ENCODE measurements at places on chromosomes 4 and X. TPM values are rescaled to one million over a fixed set of nuclear protein-coding genes. Genes with fewer than 3 reads are reported as not detected.
A peak's percentile ranks its signal among the peaks of the same experiment; 100 is the strongest.

- no peak overlapping the region for H3K27ac ChIP-seq
- no peak for DNase-seq
- no peaks in the 10 kb centered on the region for H3K27me3 ChIP-seq
Observed at GRCh38 chrX:54721424-54721823, 76.6 kb downstream of the ITIH6 start.

DNA sequence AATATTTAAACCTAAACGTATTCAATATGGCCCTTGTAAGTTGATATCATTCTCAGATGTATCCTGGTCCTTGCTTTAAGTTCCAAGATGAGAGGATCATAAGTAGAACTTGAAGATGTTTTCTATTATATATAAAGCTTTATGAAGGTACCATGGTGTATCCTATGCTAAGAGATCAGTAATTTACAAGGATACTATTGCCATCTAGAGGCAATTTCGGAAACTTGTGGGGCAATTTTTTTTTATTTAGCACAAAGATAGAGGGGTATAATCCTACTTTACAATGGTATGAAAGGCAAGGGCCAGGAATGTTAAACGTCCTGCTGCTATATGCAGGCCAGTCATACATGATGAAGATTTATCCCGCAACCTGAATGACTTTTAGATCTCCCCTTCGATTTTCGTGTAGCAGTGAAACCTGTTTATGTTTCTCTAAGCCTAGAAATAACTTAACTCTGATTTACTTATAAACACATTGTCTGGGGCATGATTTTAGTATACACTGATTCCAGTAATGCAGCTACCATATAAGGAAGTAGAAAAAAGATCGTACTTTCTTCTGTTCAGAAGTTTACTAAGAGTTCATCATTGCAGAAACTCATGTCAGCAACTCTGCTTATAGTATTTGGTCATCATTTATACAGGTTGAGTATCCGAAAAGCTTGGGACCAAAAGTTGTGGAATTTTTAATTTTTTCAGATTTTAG, 2.6 kb downstream of the SLC25A31 start:
- no peaks in the 10 kb centered on the region for H3K36me3 ChIP-seq
- H3K4me3 ChIP-seq: no peak overlapping the region
- no peaks in the 10 kb centered on the region for H3K4me1 ChIP-seq
- H3K27me3 ChIP-seq: no peaks in the 10 kb centered on the region
- DNase-seq: no peak

DNA sequence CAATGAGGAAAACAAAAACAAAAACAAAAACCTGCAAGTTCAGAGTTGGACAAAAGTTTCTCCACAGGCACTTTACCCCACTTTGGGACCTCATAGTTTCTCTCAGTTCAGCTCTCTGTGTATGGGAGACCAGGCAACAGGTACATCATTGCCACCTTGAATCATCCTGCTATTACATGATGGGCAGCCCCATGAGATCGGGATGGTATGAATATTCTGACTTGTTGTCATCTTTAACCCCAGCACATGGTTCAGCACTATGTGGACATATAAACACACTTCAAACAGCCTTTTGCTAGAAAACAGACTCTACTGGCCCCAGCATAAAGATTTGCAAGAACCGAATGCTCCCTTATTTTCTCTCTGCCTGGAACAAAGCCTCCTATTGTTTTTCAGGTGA, 176.9 kb upstream of the SCML1 start:
- H3K27me3 ChIP-seq: no peaks in the 10 kb centered on the region
- DNase-seq: no peak
- no peaks in the 10 kb centered on the region for H3K4me1 ChIP-seq
- H3K27ac ChIP-seq: no peak overlapping the region

The DDIT4L gene
- not detected for polyA plus RNA-seq

- no peak for DNase-seq
- H3K27ac ChIP-seq: no peak overlapping the region
Observed at GRCh38 chr4:184782731-184783373, 42.9 kb downstream of the ACSL1 start.

GRCh38 chr4:181281451-181281850, 961.8 kb upstream of the TENM3 start:
- no peak overlapping the region for H3K4me3 ChIP-seq
- no peak for DNase-seq
- no peaks in the 10 kb centered on the region for H3K27me3 ChIP-seq

DNA sequence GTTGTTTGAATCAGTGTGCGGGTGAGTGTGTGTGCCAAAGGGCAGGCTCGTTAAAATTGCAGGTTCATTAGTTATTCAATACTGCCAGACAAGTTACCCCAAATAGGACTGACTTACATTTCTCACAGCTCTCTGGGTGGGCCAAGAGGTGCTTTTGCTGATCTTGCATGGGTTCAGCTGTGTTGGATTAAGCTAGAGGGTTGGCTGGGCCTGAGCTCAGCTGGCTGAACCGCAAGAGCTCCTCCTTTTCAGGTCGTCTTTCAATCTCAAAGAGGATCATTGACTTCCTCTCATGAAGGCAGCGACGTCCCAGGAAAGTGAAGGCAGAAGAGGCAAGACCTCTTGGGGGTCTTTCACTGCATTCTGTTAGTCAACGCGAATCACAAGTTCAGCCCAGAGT, 343.3 kb upstream of the FRG1 start:
- H3K27ac ChIP-seq: no peak overlapping the region
- H3K4me1 ChIP-seq: no peaks in the 10 kb centered on the region
- DNase-seq: no peak
- no peaks in the 10 kb centered on the region for H3K36me3 ChIP-seq

DNA sequence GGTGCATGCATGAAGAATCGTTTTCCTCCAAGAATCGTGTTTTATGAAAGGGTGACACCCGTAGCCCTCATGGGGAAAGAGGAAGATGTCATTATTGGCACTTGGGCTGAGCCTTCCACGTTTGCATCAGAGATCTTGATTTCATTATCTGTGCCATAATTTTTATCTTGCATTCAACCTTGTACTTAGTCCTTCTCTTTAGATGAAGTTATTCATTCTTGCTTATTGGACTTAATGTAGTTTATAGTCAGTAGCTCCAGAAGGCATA, 66.8 kb downstream of the GAB1 start:
- no peaks in the 10 kb centered on the region for H3K27me3 ChIP-seq
- H3K4me3 ChIP-seq: no peak overlapping the region
- no peak overlapping the region for H3K27ac ChIP-seq
- no peaks in the 10 kb centered on the region for H3K36me3 ChIP-seq
- DNase-seq: no peak

DNA sequence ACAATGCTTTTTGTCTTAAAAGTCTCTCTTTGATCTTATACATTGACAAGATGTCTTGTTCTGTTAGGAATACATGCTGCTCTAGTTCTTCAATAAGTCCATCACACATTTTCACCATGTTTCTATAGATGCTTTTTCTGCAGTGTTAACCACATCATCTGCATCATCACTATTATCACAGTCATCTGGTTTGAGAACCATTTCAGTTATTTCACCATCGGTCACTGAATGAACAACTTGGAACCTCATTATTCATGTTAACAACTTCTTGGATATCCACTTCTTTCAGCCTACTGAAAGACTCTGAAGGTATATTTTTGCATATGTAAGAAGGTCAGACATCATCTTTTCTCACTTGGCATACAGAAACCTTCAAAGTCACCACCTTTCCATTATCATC, 975.2 kb downstream of the STIM2 start:
- no peaks in the 10 kb centered on the region for H3K4me1 ChIP-seq
- no peak overlapping the region for H3K27ac ChIP-seq
- no peaks in the 10 kb centered on the region for H3K36me3 ChIP-seq
- H3K4me3 ChIP-seq: no peak overlapping the region
- DNase-seq: no peak
- no peaks in the 10 kb centered on the region for H3K27me3 ChIP-seq

DNA sequence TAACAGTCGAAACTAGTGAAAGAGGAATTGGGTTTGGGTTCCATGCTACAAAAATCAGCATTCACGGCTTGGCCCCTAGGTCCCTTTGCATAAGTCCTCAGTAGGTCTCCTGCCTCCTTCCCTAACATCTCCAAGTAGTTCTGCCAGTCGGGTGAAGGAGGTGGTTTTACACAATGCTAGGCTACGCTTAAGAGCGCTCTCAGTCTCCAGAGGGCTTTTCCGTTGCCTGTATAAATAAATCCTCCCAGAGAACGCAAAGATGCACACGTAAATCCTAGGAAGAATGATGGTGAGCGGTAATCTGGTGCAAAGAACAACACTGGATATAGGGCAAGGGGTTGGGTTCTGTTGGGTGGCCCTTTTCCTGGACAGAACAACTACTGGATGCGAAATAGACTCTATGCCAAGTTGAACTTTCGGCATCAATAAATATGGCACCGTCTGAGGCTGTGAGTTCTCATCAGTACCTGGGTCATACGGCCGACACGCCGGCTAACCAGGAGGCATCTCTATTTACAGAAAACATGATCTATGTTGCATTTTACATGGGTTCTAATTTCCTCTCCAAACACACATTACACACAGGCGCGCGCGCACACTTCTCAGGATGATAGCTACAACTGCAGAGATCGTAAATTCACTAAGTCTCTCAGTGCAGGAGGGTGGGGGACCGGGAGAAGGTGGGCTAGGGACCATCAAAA, 1.3 kb downstream of the CAMK2D start:
- peaks cover 10% of the 10 kb centered on the region for H3K4me1 ChIP-seq
- H3K4me3 ChIP-seq: peak overlapping the region; percentile 97
- H3K27ac ChIP-seq: peak overlapping the region; percentile 93
- no peak for DNase-seq

DNA sequence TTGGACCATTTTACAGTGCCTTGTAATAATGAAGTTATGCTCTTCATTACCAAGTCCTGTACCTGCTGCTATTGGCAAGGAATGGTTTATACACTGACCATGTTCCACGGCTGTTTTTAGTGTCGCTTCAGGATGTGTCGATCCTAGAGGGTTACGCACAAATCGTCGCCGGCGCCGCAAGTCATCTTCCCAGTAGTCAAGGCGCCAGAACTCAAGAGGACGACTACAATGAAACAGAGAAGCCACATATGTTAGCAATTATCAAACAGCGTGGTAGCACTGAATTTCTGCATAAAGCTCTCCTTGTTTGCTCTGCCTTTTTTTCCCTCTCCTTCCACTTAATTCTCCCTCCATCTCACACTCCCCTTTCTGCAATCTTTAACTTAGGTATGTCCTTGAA, 17.0 kb downstream of the MAB21L2 start:
- no peaks in the 10 kb centered on the region for H3K4me1 ChIP-seq
- no peak overlapping the region for H3K27ac ChIP-seq
- H3K36me3 ChIP-seq: no peaks in the 10 kb centered on the region
- H3K4me3 ChIP-seq: no peak overlapping the region
- DNase-seq: no peak

The VSIG4 gene
- not detected for polyA plus RNA-seq

DNA sequence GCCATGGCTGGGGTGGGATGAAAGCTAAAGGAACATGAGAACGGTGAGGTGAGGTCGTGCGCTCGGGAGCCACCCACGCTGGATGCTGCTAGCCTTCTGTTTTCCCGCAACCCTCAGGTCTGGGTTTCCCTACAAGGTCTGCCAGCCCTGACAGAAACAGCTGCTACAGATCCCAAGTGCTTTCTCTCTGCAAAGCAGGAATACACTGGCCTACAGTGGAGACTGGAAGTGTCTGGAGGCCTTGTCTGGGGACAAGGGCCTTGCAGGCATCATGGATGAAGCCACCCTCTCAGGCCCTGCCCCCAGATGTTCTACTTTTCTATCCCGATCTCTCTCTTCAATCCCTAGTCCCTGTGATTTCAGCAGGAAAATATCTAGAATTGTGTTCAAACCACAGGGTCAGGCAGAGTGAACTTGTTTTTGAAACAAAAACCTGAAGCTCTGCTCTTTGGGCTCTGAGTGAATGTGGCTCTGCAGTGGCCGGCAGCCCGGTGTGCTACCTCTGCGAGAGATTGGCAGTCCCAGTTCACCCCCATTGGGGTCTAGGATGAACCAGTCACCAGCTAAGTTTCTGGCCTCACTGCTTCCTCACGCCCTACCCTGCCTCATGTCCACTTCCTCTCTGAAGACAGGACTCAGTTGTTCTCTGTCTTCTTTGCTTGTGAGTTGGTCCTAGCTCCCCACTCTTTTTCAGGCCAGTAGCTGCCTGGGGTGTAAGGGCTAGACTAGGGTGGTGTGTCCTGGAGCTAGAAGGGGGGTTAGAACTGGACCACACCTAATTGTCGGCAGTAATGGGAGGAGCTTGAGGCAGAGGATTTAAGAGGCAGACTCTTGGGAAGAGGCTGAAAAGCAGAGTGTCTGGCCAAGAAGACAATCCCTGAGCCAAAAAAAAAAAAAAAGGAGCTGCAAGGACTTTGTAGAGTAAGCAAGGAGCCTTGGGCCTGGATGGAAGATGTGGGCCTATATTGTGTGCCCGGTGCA, 89.6 kb downstream of the RTL5 start:
- H3K4me1 ChIP-seq: peaks cover 14% of the 10 kb centered on the region
- H3K27ac ChIP-seq: no peak overlapping the region
- no peak for DNase-seq
- no peak overlapping the region for H3K4me3 ChIP-seq
- no peaks in the 10 kb centered on the region for H3K36me3 ChIP-seq

DNA sequence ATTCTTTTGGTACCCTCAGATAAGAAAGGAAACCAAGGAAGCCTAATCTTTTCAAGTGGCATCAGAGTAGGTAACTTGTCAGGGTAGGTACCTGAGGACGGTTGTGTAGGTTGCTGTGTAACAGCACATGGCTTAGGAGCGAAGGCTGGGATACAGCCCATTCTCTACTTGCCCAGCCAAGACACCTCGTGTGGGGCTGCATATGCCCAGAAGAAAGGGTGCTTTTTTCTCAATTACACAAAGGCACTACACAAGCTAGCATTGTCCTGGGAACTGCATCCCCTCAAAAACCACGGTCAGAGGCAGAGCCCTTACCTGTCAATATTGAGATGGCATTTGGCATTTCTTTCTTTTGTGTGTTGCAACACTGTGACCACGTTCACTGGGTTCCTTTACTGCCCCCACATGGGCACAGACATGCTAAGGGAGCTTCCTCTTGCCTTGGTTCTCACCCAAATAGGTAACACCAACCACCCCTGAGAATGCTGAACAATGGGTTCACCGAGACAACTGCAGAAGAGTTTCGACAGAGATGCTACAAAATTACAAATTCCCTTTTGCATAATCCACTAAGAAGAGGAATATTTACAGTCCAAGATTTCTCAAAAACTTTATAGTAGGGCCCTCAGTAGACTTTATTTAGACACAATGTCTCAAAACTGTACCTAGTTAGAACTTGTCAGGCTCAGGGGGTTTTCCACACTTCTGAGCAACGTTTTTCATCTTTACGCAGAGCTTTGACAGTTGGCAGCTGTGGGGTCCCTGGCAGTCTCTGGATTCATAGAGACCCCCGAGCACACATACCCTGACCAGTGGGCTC, 35.8 kb upstream of the TNIP3 start:
- H3K36me3 ChIP-seq: no peaks in the 10 kb centered on the region
- no peak overlapping the region for H3K27ac ChIP-seq
- H3K4me3 ChIP-seq: peak overlapping the region; percentile 18
- peaks cover 7% of the 10 kb centered on the region for H3K4me1 ChIP-seq

The AADAT gene
- polyA plus RNA-seq: not detected

The NLGN4X gene
- polyA plus RNA-seq: 0.17 TPM

- H3K4me1 ChIP-seq: no peaks in the 10 kb centered on the region
- no peaks in the 10 kb centered on the region for H3K27me3 ChIP-seq
- peak; percentile 4 for DNase-seq
- no peak overlapping the region for H3K27ac ChIP-seq
Observed at GRCh38 chr4:7425124-7425523, 9.6 kb downstream of the PSAPL1 start.

- no peaks in the 10 kb centered on the region for H3K36me3 ChIP-seq
- H3K4me1 ChIP-seq: no peaks in the 10 kb centered on the region
- H3K4me3 ChIP-seq: no peak overlapping the region
- no peaks in the 10 kb centered on the region for H3K27me3 ChIP-seq
- DNase-seq: no peak
Observed at GRCh38 chr4:52989865-52990264, 127.7 kb downstream of the RASL11B start.

The SMIM43 gene
- polyA plus RNA-seq: not detected

The LSM6 gene
- 48.3 TPM for polyA plus RNA-seq
